ENCODE measurements at places on chromosomes 2 and 18. TPM values are rescaled to one million over a fixed set of nuclear protein-coding genes. Genes with fewer than 3 reads are reported as not detected.

FNDC4 gene
- total RNA-seq = 7.3 TPM

- peak; percentile 11 for DNase-seq
These were observed at the start of gene SH3YL1 for GRCh38 chr2:263774-264492. SH3YL1 (minus strand) TSS chr2:264032; CDS start chr2:263984, 48 bp downstream.

GRCh38 chr2:126836761-126837679 lies 61.7 kb upstream of the TEX51 start:
- no peak for DNase-seq

GRCh38 chr2:9250498-9251153 lies 44.0 kb downstream of the ASAP2 start:
- DNase-seq = no peak

DNA sequence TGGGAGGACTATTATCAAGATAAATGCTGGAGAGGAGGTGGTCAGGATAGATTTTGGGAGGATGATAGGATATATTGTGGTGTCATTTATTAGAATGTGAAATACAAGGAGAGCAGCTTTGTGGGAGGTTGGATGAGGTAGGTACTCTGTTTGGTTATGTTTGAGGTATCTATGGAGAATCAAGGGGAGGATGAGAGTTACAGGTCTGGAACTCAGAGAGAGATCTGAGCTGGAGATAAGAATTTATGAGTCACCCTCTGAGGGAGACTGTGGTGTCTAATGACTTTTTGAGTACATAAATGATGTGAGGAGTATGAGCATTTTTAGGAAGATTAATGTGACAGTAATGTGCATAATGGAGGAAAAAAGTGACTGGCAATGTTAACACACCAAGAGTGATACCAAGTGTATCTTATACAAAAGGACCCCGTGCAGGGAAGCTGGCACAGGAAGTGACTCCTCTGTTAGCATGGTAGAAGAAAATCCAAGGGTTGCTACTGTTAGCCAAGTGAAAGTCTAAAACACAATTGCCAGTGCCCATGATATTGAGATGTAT lies 48.2 kb downstream of the CRIM1 start:
- DNase-seq = peak; percentile 52

GRCh38 chr18:2448565-2449151 lies 122.6 kb downstream of the METTL4 start:
- peak; percentile 97 for DNase-seq

DNA sequence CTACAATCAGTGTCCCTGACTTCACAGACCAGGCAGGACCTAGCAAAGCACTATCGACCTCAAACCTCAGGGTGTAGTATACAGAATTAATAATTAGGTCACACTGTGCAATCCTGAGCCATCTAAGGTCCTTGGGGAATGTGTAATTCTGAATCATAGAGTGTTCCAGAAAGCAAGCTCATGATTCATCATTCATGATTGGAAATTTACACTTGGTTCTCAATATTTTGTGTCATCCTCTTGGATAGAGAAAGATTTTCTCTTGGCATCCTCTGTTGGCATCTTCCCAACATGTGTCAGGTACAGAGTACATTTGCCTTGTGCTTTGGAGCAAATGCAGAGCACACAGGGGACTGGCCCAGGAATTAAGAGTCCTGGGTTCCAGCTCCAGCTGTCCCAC lies 245.0 kb upstream of the NT5C1B start:
- DNase-seq = peak; percentile 86

GRCh38 chr18:23276451-23276850 lies 141.2 kb downstream of the CABLES1 start:
- peak; percentile 32 for DNase-seq

EIF2B4 gene
- total RNA-seq = 29.7 TPM

DNA sequence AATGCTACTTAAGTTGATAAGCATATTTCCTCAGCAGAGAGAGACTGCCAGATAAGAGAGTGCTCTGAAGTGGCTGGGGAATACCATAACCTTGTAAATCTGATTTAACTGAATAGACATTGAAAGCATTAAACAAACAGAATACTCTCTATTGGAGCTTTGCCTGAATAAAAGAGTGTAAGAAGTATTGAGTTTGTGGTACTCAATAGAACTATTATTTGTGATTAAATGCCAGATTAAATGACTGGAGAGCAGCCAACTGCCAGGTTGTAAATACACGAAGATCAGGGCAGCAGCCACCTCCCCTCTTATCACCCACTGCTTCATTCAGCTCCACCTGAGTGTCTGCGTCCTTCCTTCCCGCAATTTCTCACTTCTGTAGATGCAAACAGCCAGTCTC lies 373.6 kb downstream of the DCDC2C start:
- no peak for DNase-seq

GRCh38 chr18:35971661-35972196 lies 750 bp upstream of the RMP24 start:
- DNase-seq = no peak
